ENCODE measurements at places on chromosomes 7 and 10. TPM values are rescaled to one million over a fixed set of nuclear protein-coding genes. Genes with fewer than 3 reads are reported as not detected.

Gene CTTNBP2
- 3.4 TPM for total RNA-seq

Gene TMEM213
- 0.31 TPM for total RNA-seq

Gene TNKS2
- total RNA-seq, result 36.1 TPM

Gene PRR15
- 0.71 TPM for total RNA-seq

Gene SPDYE16
- 0.68 TPM for total RNA-seq

Gene LRRC27
- 49.4 TPM for total RNA-seq

Gene FAM25C
- not detected for total RNA-seq

DNA sequence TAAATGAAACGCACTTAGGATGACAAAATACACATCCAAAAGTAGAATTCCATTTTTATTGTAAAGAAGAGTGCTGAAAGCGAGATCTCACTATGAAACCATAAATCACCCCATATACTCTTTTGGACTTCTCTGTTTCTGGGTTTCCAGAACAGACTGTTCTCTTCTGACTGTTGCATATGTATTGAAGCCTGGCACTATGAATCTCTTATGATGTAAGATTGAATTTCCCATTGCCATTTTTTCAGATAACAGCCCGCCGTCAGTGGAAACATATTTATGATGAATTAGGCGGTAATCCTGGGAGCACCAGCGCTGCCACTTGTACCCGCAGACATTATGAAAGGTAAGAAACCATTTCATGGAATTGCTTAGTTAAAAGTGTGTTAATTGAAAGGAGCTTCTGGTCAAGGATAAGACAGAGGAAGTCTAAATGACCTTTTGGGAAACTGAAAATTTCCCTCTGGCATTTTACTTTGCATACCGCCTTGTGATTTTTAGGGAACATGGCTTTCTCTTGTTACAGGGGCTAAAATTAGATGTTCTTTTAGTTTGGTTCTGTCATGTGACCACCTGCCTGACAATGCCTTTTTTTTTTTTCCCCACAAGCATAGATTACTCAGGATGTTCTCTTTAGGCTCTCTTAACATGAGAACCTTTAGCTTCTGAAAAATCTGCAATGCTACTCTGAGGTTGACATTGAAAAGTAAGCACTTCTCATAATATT, 168.1 kb downstream of the ARID5B start:
- DNase-seq, result no peak

DNA sequence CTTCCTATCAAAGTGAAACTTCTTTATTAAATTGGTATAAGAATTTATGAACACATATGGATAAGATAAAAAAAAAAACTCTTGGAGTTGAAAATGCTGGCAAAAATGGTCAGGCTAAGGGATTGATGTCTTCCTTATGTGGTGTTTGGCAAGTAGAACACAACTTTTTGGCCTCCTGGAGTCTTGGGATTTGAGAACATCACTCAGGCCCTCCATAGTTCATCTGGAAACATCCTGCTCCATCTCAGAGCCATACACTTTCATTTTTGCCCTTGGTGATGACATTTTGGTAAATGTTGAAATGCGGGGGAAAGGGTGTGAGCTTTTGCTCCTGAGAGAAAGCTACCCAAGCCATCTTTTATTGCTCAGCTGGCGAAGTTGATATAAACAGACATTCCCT, 27.5 kb upstream of the BTBD16 start:
- no peak for DNase-seq

- DNase-seq, result no peak
Measured at GRCh38 chr10:27525819-27526218, 21.7 kb downstream of the RAB18 start.

- no peak for DNase-seq
Measured at GRCh38 chr7:4800926-4801838, 25.8 kb downstream of the AP5Z1 start.

GRCh38 chr10:120014031-120014430, 121.5 kb downstream of the SEC23IP start:
- DNase-seq, result no peak

- DNase-seq, result peak; percentile 57
Measured at GRCh38 chr7:24757353-24758275, at the start of gene GSDME. Gene GSDME, minus strand, starts transcription at chr7:24757464. Its CDS starts 7,690 bp downstream, at chr7:24749774.

DNA sequence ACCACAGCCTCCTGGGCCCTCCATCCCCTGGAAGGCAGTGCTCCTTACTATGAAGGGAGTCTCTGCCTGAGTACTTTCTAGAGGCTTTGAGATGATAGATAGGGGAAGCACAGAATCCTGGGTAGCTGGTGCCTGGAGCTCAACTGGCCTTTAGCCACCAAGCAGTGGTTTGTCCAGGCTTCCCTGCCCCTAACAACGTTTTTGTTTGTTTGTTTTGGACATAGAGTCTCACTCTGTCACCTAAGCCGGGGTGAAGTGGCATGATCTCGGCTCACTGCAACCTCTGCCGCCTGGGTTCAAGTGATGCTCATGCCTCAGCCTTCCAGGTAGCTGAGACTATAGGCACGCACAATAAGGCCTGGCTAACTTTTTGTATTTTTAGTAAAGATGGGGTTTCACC, 289.4 kb downstream of the PLXNA4 start:
- no peak for DNase-seq

DNA sequence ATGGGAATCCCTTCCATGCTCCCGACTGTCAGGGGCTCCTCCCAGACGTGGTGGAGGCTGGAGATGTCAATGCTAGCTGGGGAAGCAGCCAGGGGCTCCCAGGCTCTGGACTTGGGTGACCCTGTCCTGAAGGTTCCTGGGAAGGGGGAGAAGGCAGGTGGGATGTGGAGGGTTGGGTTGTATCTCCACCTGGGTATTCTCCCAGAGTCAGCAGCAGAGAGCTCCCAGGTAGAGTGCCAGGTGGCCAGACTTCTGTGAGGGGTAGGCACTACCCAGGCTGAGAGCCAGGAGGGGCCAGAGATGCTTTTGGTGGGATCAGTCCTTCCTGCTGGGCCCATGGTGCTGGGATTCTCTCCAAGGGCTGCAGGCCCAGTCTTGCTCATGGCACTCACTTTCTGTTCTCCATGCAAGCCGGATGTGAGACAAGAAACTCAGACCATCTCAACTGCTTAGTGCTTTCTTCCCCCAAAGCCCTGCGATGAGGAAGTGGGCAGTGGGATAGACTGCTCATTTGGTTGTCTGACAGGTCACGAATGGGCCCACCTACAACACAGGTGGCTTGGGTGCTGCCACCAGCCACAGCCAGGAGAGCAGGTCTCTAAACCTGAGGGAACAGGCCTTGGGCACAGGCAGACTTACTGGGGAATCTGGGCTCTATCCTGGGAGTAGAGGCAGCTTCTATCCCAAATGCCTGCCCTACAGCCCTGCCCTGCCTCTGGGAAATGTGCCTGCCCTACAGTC, 52.5 kb upstream of the CAMK2B start:
- DNase-seq, result no peak

- peak; percentile 46 for DNase-seq
Measured at GRCh38 chr10:104080762-104081161, 4.9 kb downstream of the COL17A1 start.

DNA sequence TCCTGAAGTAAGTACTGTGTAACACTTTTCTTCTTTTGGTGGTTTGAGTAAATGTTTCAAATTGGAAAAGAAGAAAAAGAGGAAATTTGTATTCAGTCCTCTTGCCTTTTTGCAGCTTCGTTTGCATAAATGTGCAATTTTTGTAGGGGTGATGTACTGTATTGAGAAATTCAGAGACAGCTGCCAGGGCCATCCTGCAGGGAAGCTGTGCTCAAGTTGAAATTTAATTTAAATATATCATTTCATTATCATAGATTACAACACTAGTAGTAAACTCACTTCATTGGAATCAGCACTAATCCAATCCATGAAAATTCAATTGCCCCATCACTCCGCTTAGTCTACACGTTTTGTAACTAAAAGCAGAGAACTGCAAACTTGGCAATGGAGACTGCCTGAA, 415.4 kb downstream of the DNAJB9 start:
- no peak for DNase-seq

GRCh38 chr10:53003094-53003493, 230.5 kb upstream of the MBL2 start:
- no peak for DNase-seq

DNA sequence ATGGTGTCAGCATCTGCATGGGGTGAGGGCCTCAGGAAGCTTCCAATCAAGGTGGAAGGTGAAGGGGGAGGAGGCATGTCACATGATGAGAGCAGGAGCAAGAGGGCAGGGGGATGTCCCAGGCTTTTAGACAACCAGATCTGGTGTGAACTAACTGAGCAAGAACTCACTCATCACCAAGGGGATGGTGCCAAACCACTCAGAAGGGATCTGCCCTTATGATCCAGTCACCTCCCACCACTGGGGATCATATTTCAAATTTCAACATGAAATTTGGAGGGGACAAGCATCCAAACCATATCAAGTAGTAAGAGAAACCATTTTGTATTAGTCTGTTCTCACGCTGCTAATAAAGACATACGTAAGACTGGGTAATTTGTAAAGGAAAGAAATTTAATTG, 33.6 kb downstream of the THNSL1 start:
- no peak for DNase-seq

DNA sequence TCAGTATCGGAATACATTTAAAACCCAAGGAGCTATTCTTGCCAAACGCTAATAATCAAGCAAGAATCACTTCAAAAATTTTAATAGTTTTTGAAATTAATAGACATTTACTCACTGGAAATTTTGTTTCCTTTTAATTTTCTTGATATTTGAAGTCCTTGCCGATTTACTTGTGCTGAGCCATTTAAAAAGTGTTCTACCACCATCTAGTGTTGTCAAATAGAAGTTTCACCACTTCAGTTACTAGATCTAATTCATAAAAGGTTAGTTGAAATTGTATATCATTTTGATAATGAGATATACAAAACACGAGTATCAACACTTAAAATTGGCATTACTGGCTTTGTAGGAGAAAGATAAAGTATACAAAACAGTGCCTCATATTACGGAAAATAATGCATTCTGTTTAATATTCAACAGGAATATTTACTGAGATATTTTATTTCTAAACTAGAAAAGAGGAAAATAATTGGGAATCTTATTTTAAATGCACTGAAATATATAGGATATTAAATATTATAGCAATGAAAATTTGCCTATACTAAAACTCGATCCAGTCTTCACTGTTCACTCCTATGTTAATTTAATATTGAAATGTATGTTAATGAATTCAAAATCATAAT, 664.8 kb upstream of the SEMA3D start:
- no peak for DNase-seq

DNA sequence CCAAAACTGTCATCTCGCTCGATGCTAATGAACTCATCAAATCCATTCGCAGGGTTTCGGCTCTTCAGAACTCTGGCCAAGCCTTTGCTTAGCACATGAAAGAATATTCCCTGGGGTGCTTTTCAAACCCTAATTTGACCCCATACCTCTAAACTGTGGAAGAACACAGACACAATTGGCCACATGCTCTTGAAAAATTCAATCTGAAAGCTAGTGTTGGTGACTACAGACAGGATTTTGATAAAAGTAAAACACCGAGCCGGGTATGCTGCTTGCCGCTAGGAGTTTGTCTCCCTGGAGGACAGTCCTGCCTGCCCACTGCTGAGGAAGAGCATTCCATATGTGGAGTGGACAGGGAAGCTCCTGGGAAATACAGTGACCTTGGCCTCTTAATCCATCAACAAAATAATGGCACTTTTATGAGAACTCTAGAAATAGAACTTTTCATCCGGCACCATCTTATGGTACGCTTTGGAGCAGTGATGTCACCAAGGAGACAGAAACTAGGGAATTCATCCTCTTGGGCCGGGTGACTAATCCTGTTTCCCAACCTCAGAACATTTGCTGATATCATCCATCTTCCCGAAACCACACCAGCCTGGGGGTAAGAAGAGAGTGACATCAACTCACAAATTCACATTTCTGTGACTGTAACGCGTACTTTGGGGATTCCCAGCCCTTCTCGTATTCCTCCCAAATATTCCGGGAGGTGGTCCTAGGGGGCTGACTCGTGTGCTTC, 34.2 kb downstream of the MTURN start:
- DNase-seq, result no peak

GRCh38 chr10:16848562-16849154, 31.4 kb upstream of the RSU1 start:
- no peak for DNase-seq

- no peak for DNase-seq
Measured at GRCh38 chr7:129466796-129467195, 32.6 kb downstream of the STRIP2 start.

DNA sequence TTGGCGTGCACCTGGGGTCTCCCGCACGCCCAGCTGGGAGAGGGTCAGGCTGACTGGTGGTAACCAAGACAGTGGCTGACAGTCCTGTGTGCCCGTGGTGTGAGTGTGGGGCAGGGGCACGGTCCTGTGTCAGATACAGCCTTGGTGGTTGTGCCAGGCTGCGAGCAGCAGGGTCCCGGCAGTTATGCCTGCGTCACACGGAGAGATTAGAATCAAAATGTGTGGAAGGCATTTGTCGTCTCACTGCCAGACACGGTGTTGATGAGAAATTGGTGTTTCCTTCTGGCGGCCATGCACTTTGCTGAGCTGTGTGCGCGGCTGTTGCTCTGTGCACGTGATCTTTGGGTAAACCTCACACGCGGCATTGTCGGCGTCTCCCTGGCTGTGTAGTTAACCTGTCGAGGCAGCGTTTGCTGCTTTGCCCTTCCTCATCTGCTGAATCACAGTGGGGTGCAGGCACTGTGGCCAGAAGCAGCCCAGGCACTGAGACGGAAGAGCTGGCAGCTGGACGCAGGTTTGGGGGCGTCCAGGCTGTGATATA, 87.7 kb downstream of the NKX6-2 start:
- DNase-seq, result no peak

GRCh38 chr7:22640269-22640668, 86.7 kb upstream of the IL6 start:
- DNase-seq, result no peak
